ENCODE measurements at places on chromosomes 3 and 15.

- no peak for DNase-seq
Observed at GRCh38 chr3:33798113-33798417, 365 bp upstream of the PDCD6IP start.

DNA sequence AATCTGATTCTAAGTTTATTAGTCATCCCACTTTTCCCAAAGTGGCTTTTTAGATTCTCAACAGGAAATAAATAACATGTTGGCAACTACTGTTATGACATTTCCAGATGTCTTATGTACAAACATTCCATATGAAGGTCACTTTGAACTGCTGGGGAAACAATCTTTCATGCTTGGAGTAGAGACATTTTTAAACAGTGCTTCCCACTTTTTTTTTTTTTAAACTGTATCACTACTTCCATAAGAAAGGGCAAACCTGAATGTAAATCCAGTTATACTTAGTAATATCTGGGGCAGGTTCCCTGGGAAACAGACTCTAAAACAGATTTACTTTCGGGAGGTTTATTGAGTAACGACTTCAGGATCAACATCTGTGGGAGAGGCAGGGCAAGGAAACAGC, 473.8 kb downstream of the TAFA4 start:
- DNase-seq: no peak

- no peak for DNase-seq
Observed at GRCh38 chr3:106510206-106510605, 641.4 kb upstream of the CBLB start.

- DNase-seq: no peak
Observed at GRCh38 chr3:3665546-3665945, 133.7 kb upstream of the LRRN1 start.

GRCh38 chr15:80866936-80867335, 87.8 kb downstream of the CEMIP start:
- no peak for DNase-seq

DNA sequence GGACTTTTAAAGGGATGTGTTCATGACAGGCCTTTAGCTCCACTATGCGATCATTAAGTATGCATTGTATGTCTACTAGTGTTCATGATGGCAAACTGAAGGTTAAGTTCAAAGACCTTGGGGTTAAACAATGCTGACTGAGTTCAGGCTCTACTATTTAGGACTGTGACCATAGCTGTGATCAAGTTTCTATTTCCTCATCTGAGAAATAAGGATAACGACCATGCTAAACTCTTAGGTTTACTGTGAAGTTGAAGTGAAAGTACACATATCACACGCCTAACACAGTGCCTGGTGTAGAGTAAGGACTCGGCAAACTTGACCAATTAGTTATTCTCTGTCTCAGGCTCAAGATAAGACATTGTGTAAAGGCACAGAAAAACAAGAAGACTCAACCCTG, 243.2 kb downstream of the MBNL1 start:
- DNase-seq: no peak

- no peak for DNase-seq
Observed at GRCh38 chr3:116971531-116971930, 262.0 kb downstream of the TUSC7 start.

- DNase-seq: no peak
Observed at GRCh38 chr15:100111125-100112060, 230.4 kb downstream of the ADAMTS17 start.

- DNase-seq: no peak
Observed at GRCh38 chr3:60919296-60919695, 332.0 kb downstream of the FHIT start.

DNA sequence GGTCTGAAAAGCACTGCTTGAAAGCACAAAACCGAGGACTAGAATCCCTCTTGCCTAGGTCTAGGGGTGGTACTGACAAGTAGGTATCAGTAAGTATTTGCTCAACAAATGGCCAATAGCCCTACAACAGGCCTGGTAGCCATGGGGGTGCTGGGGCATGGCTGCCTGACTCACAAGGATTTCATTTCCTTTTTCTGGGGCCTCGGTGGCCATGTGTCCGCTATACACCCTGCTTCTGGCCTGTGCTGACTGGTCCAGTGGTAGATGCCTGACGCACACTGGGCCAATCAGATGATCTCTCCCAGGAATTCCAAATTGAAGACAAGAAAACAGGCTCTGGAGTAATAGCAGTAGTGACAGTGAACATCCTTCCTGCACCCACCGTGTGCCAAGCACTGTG, 29.4 kb downstream of the MELTF start:
- no peak for DNase-seq
